ENCODE measurements at places on chromosomes 5 and 9. TPM values are rescaled to one million over a fixed set of nuclear protein-coding genes. Genes with fewer than 3 reads are reported as not detected.

IFNK gene
- polyA plus RNA-seq, result not detected

ERP44 gene
- 74.0 TPM for polyA plus RNA-seq

PCDHA11 gene
- polyA plus RNA-seq, result not detected

NME5 gene
- polyA plus RNA-seq, result not detected

NUTM2G gene
- not detected for polyA plus RNA-seq

ZNF618 gene
- 1.6 TPM for polyA plus RNA-seq

C8G gene
- polyA plus RNA-seq, result 2.9 TPM

CNTNAP3B gene
- not detected for polyA plus RNA-seq

CCL27 gene
- not detected for polyA plus RNA-seq

LCN6 gene
- not detected for polyA plus RNA-seq

DNM1 gene
- polyA plus RNA-seq, result 0.05 TPM

KIF4B gene
- not detected for polyA plus RNA-seq

LRRC70 gene
- polyA plus RNA-seq, result 2.4 TPM

ODF2 gene
- 7.9 TPM for polyA plus RNA-seq

PCDHA9 gene
- polyA plus RNA-seq, result not detected

PCDHGB7 gene
- not detected for polyA plus RNA-seq

PTGES2 gene
- 49.4 TPM for polyA plus RNA-seq

NHP2 gene
- polyA plus RNA-seq, result 139 TPM

PCDHA10 gene
- not detected for polyA plus RNA-seq

SLC34A3 gene
- not detected for polyA plus RNA-seq

TNFSF8 gene
- polyA plus RNA-seq, result 34.0 TPM

NSG2 gene
- not detected for polyA plus RNA-seq

NELFB gene
- polyA plus RNA-seq, result 18.8 TPM

MAN1B1 gene
- polyA plus RNA-seq, result 33.3 TPM

MYMK gene
- not detected for polyA plus RNA-seq

ABCA1 gene
- polyA plus RNA-seq, result 5.1 TPM

ENTPD8 gene
- polyA plus RNA-seq, result not detected

TTC39B gene
- 0.87 TPM for polyA plus RNA-seq

EQTN gene
- polyA plus RNA-seq, result not detected

MSX2 gene
- not detected for polyA plus RNA-seq

GKAP1 gene
- 0.71 TPM for polyA plus RNA-seq

ZNF354C gene
- polyA plus RNA-seq, result 0.31 TPM

PMPCA gene
- polyA plus RNA-seq, result 24.9 TPM

SLC36A2 gene
- not detected for polyA plus RNA-seq

CARTPT gene
- not detected for polyA plus RNA-seq

ZNF454 gene
- polyA plus RNA-seq, result not detected

CA9 gene
- not detected for polyA plus RNA-seq

PCDHGA1 gene
- not detected for polyA plus RNA-seq

Data from CD14-positive monocyte (primary cell).